Stimulated activated naive CD4-positive, alpha-beta T cell treated with Interleukin-2 at 50 U/mL for 16 hours (primary cell): ENCODE measurements at places on chromosomes 7 and 10.

DNA sequence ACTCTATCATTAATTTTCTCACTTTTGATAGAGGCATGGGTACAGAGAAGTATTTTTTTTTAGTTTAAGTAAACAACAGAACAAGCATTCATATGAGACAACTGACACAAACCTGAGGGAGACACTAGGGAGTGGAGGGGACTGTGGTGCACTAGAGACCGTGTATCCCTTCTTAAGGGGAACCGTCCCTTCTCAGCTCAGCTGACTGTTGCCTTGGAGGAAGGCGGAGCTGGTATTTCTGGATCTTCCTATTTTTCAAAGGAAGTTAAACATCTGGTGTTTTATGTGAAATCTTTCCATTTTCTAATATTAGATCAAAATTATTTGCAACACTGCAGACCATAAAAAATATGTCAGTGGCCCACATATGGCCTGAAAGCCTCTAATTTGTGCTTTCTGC, 113.6 kb upstream of the MACROH2A2 start:
- DNase-seq: no peak

GRCh38 chr10:5679606-5680005, 5.0 kb upstream of the TASOR2 start:
- no peak for DNase-seq

DNA sequence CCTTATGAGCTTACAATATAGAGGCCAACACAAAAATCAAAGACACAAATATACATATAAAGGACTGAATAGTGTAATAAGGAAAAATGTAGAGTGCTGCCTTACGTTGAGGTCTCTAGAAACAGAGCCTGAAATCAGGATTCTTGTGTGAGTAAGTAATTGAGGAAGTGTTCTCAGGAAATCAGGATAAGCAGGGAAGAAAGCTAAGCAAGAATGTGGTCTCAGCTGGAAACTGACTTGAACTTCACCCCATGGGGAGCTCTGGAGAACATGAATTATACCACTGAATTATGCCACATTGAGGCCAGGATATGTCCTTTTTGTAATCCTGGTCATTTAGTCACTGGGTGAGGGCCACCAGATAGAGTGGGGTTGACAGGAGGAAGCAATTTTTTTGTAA, 191.9 kb downstream of the ETV1 start:
- DNase-seq: no peak

DNA sequence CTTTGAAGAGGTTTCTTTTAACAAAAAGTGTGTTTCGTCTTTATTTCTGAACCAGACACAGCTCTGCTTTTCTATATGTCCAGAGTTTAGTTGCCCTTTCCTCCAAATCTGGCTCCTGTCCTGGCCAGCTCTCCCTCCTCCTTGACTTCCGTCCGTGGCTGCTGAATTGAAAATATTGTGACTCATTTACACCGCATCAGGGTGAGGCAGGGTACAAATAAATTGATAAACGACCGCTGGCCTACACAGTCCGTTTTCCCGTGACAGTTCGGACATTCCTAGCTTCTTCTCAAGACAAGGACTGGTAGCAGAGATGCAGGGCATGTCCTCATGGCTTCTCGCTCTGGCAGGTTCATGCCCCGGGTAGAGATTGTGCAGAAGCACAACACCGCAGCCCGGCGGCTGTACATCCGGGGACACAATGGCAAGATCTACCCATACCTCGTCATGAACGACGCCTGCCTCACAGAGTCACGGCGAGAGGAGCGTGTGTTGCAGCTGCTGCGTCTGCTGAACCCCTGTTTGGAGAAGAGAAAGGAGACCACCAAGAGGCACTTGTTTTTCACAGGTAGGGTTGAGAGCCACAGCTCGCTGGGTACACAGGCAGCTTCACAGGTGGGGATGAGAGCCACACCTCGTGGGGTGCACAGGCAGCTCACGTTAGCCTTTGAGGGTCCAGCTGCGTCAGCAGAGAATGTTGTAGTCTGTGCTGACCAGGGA, 126.6 kb downstream of the TRRAP start:
- no peak for DNase-seq

DNA sequence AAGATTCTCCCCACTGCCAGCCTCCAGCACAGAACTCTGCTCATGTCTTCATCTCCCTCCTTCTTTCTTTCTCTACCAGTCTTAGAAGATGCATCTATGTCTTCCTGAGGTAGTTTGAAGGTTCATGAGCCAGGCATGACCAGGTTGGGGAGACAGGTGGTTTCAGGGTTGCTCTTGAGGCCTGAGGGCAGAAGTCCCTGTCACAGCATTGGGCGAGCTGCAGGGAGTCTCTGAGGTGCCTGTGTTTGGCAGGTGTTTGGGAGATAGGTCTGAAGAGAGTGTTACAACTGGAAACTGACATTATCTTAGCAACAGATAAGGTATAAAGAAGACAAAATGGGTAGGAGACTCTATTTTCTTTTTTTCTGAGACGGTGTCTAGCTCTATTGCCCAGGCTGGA, 18.7 kb downstream of the PRSS2 start:
- no peak for DNase-seq
